Naive thymus-derived CD8-positive, alpha-beta T cell (primary cell): ENCODE measurements at places on chromosomes 16 and 17.
A peak's percentile ranks its signal among the peaks of the same experiment; 100 is the strongest.

DNA sequence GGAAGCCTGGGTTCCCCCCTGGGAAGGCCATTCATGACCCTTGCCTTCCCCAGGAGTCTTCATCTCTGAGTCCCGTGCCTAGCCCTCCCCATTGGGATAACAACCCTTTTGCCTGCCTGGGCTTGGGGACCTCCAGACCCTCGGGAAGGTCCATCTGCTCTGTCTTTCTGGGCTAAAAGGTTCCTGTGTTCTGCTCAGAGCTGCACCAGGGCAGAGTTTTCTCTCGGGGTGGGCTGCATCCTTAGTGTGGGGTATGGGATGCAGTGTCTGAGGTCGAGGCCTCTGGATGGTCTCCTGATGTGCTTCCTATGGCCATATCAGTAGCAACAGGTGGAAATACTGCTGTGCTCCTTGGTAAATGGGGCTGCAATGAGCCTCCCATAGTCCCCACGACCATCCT is 22.9 kb upstream of the PLLP start:
- no peak for DNase-seq
- H3K27ac ChIP-seq, result no peak overlapping the region
- H3K4me3 ChIP-seq, result no peak overlapping the region
- peaks cover 1% of the 10 kb centered on the region for H3K4me1 ChIP-seq

DNA sequence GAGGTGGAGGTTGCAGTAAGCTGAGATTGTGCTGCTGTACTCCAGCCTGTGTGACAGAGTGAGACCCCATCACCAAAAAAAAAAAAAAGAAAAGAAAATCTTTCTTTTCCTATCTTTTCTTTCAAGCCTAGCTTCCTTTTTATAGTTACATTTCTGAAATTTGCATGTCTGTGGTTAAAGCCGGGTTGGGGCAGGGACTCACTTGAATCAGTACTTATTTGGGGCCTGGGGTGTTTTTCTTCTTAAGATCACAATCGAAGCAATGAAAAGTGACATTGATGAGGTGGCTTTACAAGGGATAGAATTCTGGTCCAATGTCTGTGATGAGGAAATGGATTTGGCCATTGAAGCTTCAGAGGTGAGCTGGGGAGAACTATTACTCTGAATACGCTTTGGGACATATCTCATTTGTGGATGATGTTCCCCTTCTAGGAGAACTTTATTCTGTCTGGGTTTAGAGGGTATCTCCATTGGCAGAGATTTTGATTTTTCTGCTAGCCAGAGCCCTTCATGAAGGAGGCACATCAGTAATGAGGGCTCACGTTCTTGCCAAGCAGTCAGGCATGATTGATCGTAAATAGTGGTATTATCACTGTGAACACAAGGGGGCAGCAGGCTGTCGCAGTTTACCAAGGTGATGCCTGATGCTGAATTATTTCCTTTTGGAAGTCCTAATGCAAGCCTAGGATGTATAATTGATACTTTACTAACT is 14.3 kb downstream of the KPNB1 start:
- peaks cover 10% of the 10 kb centered on the region for H3K4me1 ChIP-seq
- H3K27ac ChIP-seq, result peak overlapping the region; percentile 37
- peak; percentile 67 for DNase-seq
- peaks cover 4% of the 10 kb centered on the region for H3K36me3 ChIP-seq
- no peaks in the 10 kb centered on the region for H3K27me3 ChIP-seq

DNA sequence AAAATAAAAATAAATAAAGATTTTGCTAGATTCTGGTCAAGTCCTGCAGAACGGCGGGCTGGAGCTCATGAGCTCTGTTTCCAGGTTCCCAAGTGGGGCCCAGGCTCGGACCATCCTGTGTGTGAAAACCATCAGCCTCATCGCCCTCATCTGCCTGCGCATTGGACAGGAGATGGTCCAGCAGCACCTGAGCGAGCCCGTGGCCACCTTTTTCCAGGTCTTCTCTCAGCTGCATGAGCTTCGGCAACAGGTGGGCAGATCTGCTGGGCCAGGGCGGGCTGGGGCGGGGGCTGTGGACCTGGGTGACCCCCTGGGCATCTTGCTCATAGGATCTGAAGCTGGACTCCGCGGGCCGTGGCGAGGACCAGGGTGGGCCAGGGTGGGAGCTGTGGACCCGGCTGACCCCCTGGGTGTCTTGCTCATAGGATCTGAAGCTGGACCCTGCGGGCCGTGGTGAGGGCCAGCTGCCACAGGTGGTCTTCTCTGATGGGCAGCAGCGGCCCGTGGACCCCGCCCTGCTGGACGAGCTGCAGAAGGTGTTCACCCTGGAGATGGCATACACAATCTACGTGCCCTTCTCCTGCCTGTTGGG is 7.8 kb downstream of the WDR81 start:
- H3K36me3 ChIP-seq, result peaks cover 7% of the 10 kb centered on the region
- H3K27ac ChIP-seq, result no peak overlapping the region
- no peak for DNase-seq

- no peak for DNase-seq
- H3K4me1 ChIP-seq, result peaks cover 12% of the 10 kb centered on the region
- H3K27me3 ChIP-seq, result no peaks in the 10 kb centered on the region
- H3K36me3 ChIP-seq, result no peaks in the 10 kb centered on the region
Observed at GRCh38 chr16:78552716-78553115, 453.3 kb downstream of the WWOX start.

DNA sequence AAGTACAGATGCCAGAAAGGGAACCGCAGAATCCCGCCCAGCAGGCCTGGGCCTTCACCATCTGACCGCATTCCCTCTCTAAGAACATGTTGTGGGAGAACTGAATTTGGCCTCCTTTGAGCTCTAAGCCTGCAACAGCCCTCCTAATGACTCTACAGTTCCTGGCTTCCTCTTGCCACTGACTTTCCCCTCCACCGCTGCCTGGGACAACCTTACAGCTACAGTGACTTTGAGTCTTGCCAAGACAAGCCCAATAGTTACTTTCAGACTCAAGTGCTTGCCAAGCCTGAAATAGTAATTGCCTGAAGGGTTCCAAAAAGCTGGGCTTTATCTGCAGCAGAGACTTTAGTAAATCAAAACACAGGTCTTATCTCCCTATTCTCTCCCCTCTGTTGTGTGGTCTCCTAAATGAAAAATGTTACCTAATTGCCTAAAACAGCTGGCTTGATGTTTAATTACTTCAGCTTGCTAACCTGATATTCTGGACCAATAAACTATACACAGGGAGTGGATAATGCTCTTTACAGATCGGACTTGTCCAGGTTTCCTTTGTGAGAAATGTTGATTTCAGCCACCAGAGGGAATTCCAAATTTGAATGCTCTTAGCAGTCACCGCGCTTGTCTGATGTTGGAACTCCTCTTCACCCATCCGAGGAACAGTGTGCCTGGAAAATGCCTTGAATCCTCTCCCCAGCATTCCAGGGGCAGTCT is 85.1 kb upstream of the TBX2 start:
- no peaks in the 10 kb centered on the region for H3K27me3 ChIP-seq
- no peak overlapping the region for H3K27ac ChIP-seq
- H3K4me1 ChIP-seq, result no peaks in the 10 kb centered on the region
- H3K4me3 ChIP-seq, result no peak overlapping the region
- peaks cover 2% of the 10 kb centered on the region for H3K36me3 ChIP-seq

- DNase-seq, result no peak
- no peaks in the 10 kb centered on the region for H3K36me3 ChIP-seq
- no peak overlapping the region for H3K4me3 ChIP-seq
- no peaks in the 10 kb centered on the region for H3K4me1 ChIP-seq
- H3K27ac ChIP-seq, result no peak overlapping the region
Observed at GRCh38 chr16:7871371-7871770, 538.7 kb downstream of the RBFOX1 start.
